ENCODE measurements at places on chromosomes 11 and 22.

GRCh38 chr22:35872451-35872850 lies 154.8 kb downstream of the APOL5 start:
- no peak for DNase-seq

DNA sequence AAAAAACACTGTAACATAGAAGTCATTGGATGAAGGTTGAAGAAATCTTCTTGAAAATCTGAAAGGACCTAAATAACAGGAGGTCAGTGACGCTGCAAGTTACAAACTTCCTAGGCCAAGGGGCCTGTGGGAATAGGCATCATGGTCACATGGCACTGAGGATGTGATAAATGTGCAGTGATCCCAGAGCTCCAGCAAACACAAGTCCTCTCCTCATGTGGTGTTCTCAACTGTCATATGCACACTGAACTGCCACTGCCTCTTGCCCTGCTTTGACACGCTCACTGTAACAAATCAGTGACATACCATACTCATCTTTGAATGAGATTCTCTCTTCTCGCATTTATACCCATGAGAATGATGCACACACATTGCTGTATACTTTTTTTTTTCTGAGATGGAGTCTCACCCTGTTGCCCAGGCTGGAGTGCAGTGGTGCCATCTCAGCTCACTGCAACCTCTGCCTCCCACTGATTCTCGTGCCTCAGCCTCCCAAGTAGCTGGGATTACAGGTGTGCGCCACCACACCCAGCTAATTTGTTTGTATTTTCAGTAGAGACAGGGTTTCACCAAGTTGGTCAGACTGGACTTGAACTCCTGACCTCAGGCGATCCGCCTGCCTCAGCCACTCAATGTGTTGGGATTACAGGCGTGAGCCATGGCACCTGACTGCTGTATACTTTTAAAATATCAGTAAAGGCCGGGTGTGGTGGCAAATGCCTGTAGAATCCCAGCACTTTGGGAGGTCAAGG lies 65.1 kb upstream of the YPEL1 start:
- no peak for DNase-seq

DNA sequence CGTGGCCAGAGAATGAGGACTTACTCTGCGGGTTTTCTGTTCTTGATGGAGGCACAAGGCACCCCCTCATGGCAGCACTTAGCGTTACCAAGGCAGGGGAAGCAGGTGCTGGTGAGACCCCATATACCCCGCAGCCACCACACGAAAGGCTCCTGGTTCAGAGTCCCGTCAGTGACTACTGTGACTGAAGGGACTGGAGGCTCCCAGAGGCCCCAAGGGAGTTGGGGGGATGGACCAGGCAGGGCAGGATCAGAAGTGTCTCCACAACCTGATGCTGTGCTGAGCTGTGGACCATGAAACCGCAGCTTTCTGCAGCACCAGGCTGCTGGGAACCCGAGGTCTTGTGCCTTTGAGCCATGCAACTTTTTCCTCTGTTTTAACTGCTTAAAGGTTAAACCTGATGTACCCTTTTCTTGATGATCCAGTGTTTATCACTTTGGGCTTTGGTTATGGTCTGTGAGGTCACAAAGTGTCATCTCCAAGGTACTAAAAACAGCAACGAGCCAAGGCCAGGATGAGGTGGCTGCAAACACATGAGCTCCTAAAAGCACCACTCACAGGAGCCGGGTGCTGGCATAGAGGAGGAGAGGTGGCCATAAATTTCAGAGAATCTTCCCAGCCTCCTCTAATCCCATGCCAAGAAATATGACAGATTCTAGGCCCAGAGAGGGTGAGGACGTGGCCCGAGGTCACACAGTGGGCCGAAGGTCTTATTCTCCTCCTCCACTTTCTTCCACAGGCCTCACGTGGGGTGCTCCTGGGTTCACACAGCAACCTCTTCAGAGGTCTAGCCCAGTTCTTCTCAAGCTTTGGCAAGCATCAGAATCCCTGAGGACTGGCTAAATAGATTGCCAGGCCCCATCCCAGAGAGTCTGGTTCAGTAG lies 4.2 kb upstream of the LRRC32 start:
- no peak for DNase-seq

DNA sequence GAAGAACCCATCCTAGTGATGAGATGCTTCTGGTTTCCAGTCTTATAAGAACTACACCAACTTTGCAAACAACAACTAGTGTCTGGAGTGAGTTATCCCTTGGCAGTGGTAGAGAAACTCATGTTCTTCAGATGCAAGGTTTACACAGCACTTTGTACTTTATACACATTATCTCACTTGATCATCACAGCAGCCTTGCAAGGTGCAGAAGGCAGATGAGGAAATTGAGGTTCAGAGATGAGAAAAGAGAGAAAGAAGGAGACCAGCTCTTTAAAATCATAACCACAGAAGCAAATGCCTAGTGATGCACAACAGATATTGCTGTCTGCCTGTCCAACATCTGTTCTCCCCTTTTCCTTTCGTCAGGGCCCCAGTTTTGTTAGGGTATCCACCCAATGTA lies 16.7 kb upstream of the CD44 start:
- DNase-seq, result no peak

DNA sequence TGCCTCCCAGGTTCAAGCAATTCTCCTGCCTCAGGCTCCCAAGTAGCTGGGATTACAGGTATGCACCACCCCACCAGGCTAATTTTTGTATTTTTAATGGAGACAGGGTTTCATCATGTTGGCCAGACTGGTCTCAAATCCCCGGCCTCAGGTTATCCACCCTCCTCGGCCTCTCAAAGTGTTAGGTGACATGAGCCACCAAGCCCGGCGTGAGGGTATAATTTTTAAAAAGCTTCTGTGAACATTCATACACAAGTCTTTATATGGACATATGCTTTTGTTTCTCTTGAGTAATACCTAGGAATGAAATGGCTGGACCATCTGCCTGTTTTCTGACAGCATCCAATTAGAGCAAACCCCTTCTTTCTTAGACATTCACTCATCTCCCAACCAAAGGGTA lies 14.3 kb upstream of the NAALAD2 start:
- DNase-seq, result no peak

Data from activated CD4-positive, alpha-beta memory T cell treated with anti-CD3 and anti-CD28 coated beads for 36 hours (primary cell).